ENCODE measurements at places on chromosomes 5 and 9.
A peak's percentile ranks its signal among the peaks of the same experiment; 100 is the strongest.

- peak; percentile 65 for DNase-seq
Observed at GRCh38 chr9:131762356-131762932, 22.6 kb upstream of the RAPGEF1 start.

DNA sequence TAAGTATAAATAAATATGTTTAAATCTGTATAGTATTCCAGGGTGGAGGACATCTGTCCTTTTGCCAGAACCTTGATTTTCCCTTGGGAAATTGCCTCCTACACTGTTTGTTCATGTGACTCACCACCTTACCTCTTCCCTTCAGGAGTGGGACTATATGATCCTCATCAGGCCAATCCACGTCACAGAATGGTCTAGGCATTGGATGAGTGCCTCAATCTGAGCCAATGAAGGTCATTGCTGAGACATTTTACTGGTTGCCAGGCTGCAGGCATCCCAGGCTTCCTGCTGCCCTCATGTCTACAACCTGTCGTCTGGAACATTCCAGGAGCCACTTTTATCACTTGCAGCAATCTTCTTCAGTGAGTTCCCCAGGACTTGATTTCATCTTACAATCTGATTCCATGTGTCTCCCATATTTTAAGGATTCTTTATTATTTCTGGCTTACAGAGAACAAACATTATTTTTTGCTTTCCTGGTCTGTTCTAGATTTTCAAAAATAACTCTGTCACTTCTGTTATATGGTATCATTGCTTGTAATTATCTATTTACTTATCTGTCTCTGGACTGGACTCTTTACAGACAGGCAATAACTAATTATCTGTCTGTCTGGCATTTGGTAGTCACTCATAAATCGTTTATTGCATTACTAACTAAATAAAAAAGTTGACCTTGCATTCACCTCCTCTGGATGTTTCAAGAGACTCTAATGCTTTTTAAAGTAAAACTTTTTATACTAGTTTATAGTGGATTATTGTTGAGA is 107.3 kb upstream of the APC start:
- DNase-seq: no peak

DNA sequence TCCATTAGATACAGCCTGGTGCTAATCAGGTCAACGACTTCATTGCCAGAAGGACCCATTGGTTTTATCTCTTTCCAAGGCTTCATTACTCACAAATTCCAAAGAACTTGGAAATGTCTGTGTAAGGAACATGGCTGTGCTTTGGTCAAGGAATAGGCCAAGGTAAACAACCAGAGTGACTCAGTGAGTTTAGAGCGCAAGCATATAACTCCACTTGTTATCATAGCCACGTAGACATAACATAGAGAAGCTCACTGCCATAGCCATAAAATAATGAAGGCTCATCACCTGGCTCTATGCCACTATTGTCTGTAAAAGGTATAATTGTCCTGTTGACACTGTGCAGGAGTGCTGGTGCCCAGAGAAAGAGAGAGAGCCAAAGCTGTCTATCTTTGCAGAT is 139.3 kb upstream of the PLCXD3 start:
- no peak for DNase-seq

DNA sequence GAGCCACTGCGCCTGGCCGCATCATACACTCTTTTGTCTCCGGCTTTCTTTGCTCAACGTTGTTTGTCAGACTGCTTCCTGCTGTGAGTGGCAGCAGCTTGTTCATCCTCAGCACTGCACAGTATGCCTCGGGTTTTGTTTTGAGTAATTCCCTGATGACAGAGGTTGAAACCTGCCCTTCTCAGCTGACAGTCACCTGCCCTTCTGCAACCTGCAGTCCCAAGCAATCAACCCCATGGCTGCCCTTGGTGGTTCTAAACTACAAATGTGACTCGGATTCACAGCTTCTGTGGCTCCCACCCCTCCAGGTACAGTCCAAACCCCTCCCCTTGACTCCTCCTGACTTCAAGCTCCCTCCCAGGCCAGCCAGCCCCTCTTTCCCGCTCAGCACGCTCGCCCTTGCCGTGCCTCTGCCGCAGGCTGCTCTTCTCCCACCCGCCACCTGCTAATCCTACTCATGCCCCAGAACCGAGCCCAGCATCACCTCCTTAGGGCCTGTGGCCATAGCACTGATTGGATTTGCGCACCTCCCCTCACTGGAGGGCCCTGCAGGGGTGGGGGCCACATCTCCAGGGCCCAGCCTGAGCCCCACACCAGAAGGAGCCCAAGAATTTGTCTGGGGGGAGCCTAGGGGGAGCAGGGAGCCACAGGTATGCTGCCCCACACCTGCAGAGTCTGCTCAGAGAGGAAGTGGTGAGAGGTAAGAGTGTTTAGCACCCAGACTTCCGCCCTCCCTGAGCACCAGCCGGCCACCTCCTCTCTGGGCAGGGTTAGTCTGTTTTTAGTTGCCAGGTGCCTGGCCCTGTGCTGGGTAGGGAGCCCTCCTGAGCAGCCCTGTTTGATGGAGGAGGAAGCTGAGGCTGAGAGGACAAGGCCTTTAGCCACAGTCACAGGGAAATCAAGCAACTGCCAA is 10.1 kb downstream of the EEIG1 start:
- peak; percentile 85 for DNase-seq

DNA sequence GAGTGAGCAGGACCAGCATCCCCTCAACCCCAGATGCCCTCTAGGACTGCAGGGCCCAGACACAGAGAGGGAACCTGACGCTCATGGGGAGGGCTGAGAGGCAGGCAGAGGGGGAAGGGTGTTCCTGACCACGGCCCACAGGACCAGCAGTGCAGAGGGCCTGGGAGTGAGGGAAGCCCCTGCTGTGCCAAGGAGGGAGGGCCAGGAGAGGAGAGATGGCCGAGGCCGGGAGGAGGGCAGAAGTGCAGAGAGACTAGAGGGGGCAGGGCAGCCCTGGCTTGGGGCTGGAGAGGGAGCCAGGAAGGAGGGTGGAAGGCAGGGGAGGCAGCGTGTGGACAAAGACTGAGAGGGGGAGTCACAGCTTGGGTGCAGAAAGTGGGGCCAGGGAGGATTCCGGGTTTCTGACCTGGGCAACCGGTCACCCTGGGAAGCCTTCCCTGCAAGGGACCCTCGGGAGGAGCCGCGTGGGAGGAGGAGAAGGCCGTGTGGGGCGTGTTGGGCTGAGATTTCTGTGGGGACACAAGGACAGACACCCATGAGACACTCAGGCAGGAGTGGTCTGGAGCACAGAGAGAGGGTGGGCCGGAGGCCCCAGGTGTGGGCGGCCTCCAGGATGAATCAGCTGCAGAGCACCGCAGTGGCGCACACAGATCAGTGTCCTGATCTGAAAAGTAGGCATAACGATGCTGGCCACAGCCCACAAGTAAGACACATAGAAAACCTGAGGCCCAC is 117.5 kb downstream of the ADAMTS2 start:
- DNase-seq: no peak

GRCh38 chr5:56852228-56853000 is 37.1 kb downstream of the MAP3K1 start:
- DNase-seq: no peak

DNA sequence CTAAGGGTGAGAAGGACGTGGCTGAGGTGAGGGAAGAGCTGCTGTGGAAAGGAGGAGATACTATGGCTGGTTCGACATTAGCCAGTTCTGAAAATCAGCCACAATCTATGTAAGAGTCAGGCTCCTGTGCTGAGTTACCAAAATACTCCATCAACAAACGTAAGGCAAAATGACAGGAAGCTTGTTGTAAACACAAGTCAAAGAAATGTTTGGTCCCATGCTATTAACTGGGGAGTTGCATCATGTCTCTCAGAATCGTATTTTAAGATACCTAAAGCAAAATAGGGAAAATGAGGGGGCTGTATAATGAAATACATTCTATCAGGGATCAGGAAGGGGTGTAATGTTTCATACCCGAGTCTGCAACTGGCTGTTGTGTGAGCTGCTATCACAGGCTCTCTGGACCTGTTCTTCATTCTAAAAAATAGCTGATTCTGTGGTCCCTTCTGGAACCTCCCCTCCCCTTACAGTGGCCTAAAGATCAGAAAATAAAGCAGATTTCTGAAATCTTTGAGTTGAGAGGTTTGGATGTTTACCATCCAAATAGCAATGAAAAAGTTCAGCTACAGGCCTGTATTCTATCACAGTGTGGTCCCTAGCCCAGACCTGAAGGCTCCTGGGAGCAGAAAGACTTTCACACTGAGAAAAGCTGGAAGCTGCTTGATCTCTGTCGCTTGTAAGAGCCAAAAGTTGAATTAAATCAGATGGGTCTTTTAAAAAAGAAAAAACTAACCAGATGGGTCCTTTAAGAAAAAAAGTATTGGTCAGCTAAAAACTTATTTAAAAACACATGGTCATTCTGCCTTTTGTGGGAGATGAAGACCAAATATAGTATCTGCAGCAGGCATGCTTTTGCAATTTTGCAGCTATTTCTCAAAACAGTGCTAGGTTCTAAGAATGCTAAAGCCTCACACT is 97.8 kb upstream of the SMC5 start:
- DNase-seq: no peak

DNA sequence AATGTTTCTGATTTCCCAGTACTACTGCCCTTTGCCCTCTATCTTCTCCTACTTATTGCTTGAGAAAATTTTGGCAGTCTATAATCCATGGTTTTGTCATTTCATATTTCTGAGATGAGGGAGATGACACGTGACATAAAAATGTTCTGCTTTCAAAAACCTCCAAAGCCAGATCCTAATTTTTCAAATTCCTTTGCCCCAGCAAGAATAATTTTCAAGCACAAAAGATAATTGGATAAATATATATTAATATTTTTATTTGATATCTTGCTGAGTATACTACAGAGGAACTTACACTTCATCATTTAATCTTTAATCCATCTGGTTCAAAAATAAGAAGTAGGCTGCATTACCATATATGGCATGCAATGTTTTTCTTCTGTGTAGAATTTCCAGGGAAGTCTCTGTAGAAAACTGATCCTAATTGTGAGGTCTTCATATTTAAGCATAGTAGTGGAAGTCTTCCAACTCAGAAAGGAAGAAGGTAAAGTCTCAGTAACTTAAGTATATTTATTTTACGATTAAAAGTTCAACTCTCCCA is 1738.8 kb downstream of the EFNA5 start:
- no peak for DNase-seq

GRCh38 chr5:152900332-152900731 is 495.3 kb upstream of the NMUR2 start:
- no peak for DNase-seq

DNA sequence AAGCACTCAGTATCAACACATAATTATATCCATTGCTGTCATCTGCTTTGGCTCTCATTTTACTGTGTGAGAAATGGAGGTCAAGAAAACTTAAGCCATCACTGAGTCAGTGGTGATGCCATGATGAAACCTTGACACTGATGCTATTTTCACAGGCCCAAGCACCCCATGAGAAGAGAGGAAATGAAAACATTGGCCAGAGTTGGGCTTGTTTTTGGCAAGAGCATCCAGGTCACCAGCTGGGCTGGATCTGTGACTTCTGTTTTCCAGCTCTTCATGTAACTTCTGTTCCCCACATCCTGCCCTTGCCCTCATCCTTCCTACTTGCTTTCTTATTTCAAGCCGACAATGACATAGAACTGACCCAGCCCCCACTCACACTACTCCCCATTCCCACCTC is 10.0 kb downstream of the LCP2 start:
- no peak for DNase-seq

DNA sequence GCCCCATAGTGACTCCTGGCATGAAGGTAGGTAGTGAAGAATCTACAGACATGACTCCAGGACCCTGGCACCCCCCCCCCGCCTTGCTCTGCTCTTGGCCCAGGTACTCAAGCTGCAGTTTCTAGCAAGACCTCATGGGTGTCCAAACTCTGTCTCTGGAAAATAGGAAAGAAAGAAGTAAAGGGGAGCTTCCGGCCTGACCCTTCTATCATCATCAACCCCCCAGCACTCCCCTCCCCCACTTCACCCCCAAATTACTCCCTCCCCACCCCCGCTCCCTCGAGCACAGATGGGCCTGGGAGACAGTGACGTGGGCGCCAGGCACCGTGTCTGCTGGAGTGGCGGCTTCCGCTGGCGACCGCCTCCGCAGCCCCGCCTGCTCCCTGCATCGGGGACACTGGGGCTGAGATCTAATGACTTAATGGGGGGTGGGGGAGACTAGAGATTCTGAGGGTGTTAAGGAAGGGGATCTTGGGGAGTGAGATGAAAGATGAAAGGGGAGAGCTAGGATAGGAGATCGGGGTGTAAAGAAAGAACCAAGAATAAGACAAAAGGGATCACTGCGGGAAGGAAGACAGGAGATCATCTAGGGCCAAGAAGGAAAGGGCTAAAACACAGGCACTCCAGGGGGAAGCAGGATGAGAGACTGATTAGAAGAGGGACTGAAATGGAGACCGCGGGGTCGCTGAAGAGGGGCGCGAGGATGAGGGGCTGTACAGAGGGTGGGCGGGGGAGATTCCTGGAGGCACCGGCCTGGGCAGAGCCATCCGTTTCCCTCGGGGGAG is 1.1 kb upstream of the DNAJB5 start:
- no peak for DNase-seq

GRCh38 chr5:41661254-41661653 is 150.9 kb upstream of the PLCXD3 start:
- DNase-seq: no peak

GRCh38 chr9:105886136-105886535 is 191.8 kb downstream of the TMEM38B start:
- no peak for DNase-seq

- DNase-seq: peak; percentile 12
Observed at GRCh38 chr5:143559586-143560109, 156.2 kb upstream of the NR3C1 start.

- no peak for DNase-seq
Observed at GRCh38 chr9:133058550-133059320, 3.0 kb upstream of the CEL start.

DNA sequence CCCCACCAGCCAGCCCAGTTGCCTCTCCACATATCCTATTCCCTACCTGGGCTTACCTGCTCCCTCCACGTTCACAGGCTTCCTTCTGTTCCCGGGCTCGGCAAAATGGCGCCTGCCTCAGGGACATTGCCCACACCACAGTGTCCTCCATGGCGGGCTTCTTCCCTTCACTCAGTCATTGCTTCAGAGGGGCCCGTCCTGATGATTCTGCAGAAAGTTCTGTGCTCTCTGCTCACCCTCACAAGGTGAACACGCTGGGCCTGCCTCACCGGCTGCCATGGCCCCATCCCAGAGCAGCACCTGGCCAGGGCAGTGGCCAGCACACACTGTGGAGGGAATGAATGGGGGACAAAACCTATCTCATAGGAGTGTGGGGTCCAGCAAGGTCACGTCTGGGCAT is 313.0 kb downstream of the GADD45G start:
- DNase-seq: no peak

- DNase-seq: peak; percentile 45
Observed at GRCh38 chr5:32230356-32231099, 56.4 kb upstream of the GOLPH3 start.

- DNase-seq: no peak
Observed at GRCh38 chr5:125219710-125220109, 473.3 kb upstream of the ZNF608 start.

DNA sequence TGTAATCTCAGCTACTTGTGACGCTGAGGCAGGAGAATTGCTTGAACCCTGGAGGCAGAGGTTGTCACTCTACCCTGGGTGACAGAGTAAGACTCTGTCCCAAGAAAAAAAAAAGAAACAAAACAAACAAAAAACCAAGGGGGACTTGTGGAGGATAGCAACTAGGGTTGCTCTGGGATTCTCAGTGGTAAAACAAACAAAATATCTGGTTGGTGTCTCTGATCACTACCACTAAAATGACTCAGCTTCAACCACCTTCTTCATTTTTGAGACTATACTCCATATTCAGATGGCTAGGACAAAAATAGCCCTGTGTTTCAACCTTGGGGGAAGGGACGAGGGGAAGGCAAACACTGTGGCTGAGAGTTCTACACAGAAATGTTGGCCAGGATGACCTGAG is 110.3 kb downstream of the ARRDC3 start:
- no peak for DNase-seq

GRCh38 chr5:116495786-116496357 is 78.8 kb downstream of the SEMA6A start:
- no peak for DNase-seq
